ENCODE measurements at places on chromosomes 4 and X. TPM values are rescaled to one million over a fixed set of nuclear protein-coding genes. Genes with fewer than 3 reads are reported as not detected.

GRCh38 chr4:188876881-188877280 is 737.6 kb downstream of the TRIML1 start:
- H3K27me3 ChIP-seq: no peaks in the 10 kb centered on the region
- no peaks in the 10 kb centered on the region for H3K4me1 ChIP-seq
- H3K4me3 ChIP-seq: no peak overlapping the region
- no peak for DNase-seq
- H3K36me3 ChIP-seq: no peaks in the 10 kb centered on the region
- H3K27ac ChIP-seq: no peak overlapping the region

GRCh38 chr4:52259978-52260377 is 208.9 kb downstream of the SPATA18 start:
- H3K4me1 ChIP-seq: no peaks in the 10 kb centered on the region
- H3K4me3 ChIP-seq: no peak overlapping the region
- H3K27ac ChIP-seq: no peak overlapping the region
- H3K27me3 ChIP-seq: no peaks in the 10 kb centered on the region

DNA sequence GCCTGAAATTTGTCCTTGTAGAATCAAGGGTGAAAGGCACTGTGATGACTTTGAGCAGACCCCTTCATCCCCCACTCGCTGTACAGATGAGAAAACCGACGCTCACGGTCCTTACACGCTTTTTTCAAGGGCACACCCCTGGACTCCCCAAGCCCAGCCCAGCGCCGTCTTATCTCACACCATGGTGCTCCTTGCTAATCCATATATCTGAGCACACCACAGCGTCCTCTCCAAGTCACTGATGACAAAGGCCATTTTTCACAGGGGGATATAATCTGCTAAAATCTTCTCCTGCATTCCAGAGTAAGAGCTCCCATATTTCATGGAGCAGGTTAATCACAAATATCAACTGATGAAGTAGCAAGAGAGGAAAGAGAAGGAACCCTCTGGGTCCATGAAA is 486.3 kb downstream of the BCOR start:
- no peak for DNase-seq
- H3K36me3 ChIP-seq: no peaks in the 10 kb centered on the region
- H3K27me3 ChIP-seq: peaks cover 10% of the 10 kb centered on the region

DNA sequence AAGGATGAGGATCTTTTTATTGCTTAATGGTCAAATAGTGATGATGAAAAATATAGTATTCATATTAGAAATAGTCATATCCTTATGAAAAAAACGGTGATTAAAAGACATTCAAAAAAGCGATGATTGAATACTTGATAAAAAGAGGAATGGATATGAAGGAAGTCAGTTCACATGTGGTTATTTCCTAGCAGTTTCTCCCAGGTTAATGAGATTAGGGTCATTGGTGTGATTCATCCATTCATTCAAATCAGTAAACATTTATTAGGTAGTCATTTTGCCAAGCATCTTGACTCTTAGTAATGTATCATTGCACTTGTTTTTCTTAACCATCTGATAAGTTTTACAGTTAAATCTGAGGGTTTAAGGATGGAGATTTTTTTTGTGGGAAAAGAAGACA is 294.1 kb downstream of the ARHGAP24 start:
- no peaks in the 10 kb centered on the region for H3K4me1 ChIP-seq
- DNase-seq: no peak
- no peaks in the 10 kb centered on the region for H3K27me3 ChIP-seq
- no peak overlapping the region for H3K27ac ChIP-seq
- no peak overlapping the region for H3K4me3 ChIP-seq

- no peaks in the 10 kb centered on the region for H3K36me3 ChIP-seq
- peaks cover 22% of the 10 kb centered on the region for H3K27me3 ChIP-seq
- no peaks in the 10 kb centered on the region for H3K4me1 ChIP-seq
- H3K4me3 ChIP-seq: no peak within 1 kb of the TSS
- no peak for DNase-seq
- no peak within 1 kb of the TSS for H3K27ac ChIP-seq
These were observed at the start of gene EGFL6 for GRCh38 chrX:13569479-13570260. TSS of gene EGFL6 (plus strand) at chrX:13569601. CDS start at chrX:13569862, 261 bp downstream.

- no peak for DNase-seq
- H3K4me1 ChIP-seq: no peaks in the 10 kb centered on the region
- H3K4me3 ChIP-seq: no peak overlapping the region
- H3K36me3 ChIP-seq: no peaks in the 10 kb centered on the region
- no peak overlapping the region for H3K27ac ChIP-seq
These were observed 224.2 kb downstream of the PTTG2 start for GRCh38 chr4:38184404-38184803.

DNA sequence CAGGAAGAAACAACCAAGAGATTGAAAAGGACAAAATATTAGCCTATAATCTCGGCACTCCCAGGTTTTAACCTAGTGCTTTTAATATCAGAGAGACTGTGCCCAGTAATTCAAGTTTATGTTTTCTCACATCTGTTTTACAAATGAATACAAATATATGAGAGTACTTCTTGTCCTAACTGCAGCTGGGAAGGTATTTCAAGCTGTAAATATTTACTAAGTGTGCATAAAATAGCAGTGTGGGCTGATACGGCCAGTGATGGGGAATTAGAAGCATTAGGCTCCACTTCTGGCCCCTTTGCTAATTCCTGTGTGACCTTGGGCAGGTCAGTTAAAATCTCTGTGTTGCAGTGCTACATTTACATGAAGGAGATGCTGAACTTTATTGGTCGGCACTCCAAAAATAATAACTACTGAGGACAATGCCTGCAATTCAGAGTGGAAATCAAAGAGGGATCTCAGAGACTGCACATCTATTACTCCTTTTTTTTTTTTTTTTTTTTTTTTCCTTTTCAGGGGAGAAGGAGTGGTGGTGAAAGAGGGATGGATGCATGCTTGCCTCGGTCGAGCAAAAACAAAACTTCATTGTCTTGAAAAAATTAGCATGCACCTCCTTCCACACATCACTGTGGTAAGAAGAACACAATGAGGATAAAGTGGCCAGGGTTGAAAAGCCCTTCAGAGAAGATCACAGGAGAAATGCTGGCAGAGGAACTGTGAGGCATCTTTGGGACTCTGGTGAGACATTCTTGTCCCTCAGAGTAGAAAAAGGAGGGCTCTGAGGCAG is 44.6 kb upstream of the LNX1 start:
- H3K27ac ChIP-seq: no peak overlapping the region
- H3K27me3 ChIP-seq: no peaks in the 10 kb centered on the region
- no peak overlapping the region for H3K4me3 ChIP-seq

DNA sequence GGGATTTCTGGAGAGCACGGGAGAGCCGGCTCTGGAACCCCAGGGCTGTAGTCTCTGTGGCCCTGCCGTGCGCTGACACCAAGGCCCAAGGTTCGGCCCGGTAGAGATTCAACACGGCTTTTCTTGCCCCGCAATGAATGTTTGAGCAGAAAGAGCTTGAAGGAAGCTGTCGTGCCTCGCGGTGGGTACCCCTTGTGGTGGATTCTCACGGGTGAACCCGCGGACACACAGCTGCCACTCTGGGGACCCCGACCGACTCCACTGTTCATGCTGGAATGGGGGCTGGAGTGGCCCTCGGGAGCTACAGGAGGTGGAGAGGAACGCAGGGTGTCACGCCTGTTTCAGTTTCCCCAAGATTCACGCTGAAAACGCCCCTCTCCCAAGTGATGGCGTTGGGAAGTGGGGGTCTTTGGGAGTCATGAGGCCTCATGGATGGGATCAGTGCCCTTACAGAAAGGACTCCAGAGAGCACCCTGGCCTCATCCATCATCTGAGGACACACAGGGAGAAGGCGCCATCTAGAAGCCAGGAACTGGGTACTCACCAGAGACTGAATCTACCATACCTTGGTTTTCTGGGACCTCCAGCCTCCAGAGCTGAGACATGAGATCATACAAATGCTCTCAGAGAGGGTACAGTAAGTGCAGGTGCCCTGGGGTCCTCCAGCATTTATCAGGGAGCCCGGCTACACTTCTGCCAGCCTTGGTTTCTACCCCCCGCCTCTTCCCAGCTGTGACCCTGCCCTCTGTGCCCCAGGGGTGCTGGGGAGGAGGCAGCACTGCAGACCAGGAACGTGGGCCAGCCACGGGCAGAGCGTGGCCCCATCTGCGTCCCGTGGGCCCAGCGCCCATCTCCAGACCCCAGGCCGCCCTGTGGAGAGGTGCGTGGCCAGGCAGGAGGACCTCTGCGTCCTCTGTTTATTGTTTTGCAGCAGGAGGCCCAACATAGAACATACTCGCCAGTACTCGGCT is 6.4 kb downstream of the SLC25A6 start:
- H3K27me3 ChIP-seq: no peaks in the 10 kb centered on the region
- no peak for DNase-seq
- no peak overlapping the region for H3K27ac ChIP-seq
- peaks cover 5% of the 10 kb centered on the region for H3K4me1 ChIP-seq
- H3K4me3 ChIP-seq: no peak overlapping the region

DNA sequence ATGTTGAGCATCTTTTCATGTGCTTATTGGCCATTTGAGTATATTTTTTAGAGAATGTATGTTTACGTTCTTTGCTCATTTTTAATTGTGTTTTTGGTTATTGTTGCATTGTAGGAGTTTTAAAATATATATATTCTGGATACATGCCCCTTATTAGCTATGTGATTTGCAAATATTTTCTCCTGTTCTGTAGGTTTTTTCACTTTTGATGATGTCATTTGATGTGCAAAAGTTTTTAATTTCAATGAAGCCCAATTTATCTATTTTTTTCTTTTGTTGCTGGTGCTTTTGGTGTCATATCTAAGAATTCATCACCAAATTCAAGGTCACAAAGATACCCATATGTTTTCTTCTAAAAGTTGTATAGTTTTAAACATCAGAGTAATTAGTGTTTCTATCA is 6.8 kb downstream of the ARMCX5 start:
- no peak overlapping the region for H3K27ac ChIP-seq
- H3K4me1 ChIP-seq: no peaks in the 10 kb centered on the region
- DNase-seq: no peak

GRCh38 chr4:47184083-47184482 is 152.7 kb downstream of the GABRB1 start:
- no peak overlapping the region for H3K4me3 ChIP-seq
- H3K27ac ChIP-seq: no peak overlapping the region
- no peak for DNase-seq
- H3K4me1 ChIP-seq: no peaks in the 10 kb centered on the region

GRCh38 chrX:39506131-39506530 is 591.6 kb downstream of the BCOR start:
- H3K4me3 ChIP-seq: no peak overlapping the region
- DNase-seq: no peak
- H3K27me3 ChIP-seq: no peaks in the 10 kb centered on the region
- no peaks in the 10 kb centered on the region for H3K36me3 ChIP-seq
- no peak overlapping the region for H3K27ac ChIP-seq

DNA sequence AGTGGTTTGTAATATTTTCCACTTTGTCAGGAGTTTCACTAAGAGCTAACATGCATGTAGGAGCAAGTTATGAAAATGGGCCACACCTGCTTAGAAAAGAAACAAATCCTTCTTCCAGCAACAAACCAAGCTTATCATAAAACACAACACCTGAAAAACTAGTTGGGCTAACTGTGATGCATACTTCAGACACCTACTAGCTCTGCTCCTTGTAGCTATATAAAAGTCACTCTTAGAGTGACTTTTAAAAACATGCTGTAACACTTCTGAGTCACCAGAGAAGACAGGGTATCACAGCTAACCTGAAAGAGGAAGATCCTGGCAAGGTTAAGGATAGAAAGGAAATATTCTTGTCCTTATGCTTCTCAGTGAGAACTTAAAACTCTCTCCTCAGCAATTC is 3.6 kb upstream of the SLAIN2 start:
- no peaks in the 10 kb centered on the region for H3K36me3 ChIP-seq
- no peaks in the 10 kb centered on the region for H3K27me3 ChIP-seq
- no peak for DNase-seq

DNA sequence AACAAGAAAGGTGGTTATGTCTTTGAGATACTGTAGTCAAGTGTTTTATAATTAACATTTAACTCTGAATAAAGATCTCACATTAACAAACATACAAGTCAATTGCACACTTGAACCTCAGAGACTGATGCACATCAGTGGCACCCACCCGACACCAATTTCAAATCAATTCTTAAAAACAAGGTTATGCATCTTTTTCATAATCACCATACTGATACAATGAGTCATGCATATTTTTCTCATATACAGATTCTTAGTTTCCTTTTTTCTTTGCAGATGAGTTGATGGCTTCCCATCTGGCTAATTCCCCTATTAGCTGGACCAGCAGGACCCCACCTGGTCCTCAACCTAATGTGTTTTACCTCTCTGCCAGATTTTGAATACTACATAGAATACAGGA is 136.2 kb upstream of the RPL34 start:
- no peak overlapping the region for H3K27ac ChIP-seq
- no peaks in the 10 kb centered on the region for H3K27me3 ChIP-seq
- no peak overlapping the region for H3K4me3 ChIP-seq
- DNase-seq: no peak
- no peaks in the 10 kb centered on the region for H3K4me1 ChIP-seq

Gene ERAS
- total RNA-seq: 0.32 TPM

Gene SOD3
- total RNA-seq: 22.3 TPM

Gene PLAC1
- not detected for total RNA-seq

Gene UNC5C
- total RNA-seq: 3.9 TPM

Gene CXXC4
- 0.79 TPM for total RNA-seq

Gene INTS6L
- total RNA-seq: 14.8 TPM

Gene DGKQ
- total RNA-seq: 39.4 TPM

Gene FAM200B
- total RNA-seq: 32.2 TPM

Gene NXF3
- 0.40 TPM for total RNA-seq

Gene ZNF630
- 2.6 TPM for total RNA-seq

Gene GRSF1
- 108 TPM for total RNA-seq

Gene EGFL6
- total RNA-seq: 0.27 TPM

Gene EFHC2
- total RNA-seq: 2.0 TPM
